ENCODE measurements at places on chromosomes 1 and 21.

- DNase-seq = no peak
Observed at GRCh38 chr1:2972879-2973575, 48.2 kb upstream of the ACTRT2 start.

GRCh38 chr1:206921772-206922265 is at the start of gene FCMR:
FCMR (minus strand) TSS chr1:206921941; CDS start chr1:206921854, 87 bp downstream.
- no peak for DNase-seq

DNA sequence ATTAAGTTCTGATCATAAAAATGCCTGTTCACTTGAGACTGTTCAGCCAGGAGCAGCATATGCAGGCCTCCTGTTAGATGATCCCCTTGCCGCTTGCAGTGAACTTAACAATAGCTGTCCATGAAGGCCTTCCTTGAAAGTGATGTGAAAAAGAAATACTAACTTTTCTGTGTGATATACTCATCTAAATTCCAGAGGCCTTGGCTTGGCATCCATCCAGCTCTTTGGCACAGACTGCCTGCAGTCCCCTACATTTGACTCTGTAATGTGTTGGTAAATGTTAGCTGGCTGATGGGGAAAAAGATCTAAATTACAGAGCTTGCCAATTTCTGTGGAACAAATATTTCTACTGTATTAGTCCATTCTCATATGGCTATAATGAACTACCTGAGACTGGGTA is 73.7 kb downstream of the KCNK2 start:
- no peak for DNase-seq

DNA sequence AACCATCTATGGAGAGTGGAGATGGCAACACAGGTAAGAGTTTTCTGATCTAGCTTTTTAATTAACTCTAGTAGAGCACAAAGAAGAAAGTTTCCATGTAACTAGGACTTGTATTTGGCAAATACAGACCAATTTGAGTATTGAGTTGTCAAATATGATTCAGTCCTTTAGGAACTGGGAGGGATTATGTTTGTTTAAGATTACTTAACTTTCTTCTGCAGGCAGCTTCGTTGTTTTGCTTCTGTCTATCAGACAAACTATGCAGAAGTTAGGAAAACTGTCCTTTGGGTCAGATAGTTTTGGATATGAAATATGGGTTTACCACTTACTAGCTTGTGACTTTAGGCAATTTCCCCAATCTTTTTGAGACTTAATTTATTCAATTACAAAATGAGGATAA is 111.8 kb downstream of the POU2F1 start:
- no peak for DNase-seq

GRCh38 chr1:232282498-232282897 is 347.4 kb downstream of the SIPA1L2 start:
- DNase-seq = no peak

- no peak for DNase-seq
Observed at GRCh38 chr1:162398999-162399580, 12.8 kb downstream of the SH2D1B start.

DNA sequence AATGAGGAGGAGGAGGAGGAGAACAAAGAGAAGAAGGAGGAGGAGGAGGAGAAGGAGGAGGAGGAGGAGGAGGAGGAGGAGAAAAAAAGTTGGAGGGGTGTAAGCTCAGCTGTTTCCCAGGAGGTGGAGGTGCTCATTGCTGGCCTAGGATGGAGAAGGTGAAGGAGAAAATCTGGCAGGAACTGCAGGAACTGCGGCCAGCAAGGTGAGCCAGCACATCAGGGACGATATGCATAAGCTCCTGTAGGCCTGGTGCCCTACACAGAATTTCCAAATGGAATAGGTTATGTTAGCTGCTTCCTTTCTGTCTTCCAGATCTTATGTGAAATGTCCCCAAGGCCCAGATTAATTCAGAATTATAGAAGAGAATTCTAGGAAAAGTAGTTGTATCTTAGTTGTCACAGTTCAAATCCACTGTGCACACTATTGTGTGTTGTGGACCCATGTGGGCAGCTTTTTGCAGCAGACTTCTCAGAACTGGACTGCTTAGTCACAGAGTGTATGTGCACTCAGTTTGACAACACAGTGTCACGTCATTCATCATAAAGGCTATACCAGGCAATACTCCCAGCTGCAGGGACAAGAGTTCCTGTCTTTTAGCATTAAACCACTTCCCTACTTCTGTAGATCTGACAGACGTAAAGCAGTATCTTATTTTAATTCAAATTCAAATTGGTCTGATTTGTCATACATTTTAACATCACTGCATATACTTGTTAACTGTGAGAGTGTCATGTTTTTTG is 303.7 kb downstream of the HLX start:
- DNase-seq = no peak

- no peak for DNase-seq
Observed at GRCh38 chr1:11967028-11967547, 13.2 kb upstream of the MFN2 start.

DNA sequence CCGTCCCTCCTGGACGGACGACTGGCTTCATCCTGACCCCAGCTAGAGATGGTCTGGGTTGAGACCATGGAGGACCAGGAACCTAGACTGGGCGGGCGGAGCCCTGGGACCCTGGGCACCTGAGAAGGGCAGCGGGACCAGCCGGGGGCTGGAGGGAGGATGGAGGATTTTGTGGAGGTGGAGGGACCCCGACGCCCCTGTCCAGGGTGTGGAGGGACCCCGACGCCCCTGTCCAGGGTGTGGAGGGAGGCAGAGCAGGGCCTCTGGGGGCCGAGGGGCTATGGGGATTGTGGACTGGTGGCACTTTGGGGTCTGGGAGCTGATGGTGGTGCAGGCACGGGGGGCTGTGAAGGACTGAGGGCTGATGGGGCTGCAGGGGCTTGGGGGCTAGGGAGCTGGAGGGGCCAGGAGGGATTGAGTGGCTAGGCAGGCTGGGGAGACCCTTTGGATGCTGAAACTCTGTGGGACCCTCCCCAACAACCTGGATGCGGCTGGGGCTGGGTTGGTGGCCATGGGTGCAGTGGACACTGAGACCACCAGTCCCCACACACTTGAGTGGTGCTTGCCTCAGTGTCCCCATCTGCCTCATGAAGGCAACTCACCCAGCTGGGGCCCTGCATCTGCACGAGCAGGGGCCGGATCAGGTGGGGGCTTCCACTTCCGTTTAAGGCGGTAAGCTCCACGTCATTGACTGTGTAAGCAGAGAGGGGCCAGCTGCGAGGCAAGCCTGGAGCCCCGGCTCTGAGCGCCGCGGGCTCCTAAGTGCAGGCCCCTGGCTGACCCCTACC is 7.4 kb downstream of the GJC2 start:
- no peak for DNase-seq

GRCh38 chr1:156553860-156554485 is 18.4 kb downstream of the IQGAP3 start:
- DNase-seq = no peak

DNA sequence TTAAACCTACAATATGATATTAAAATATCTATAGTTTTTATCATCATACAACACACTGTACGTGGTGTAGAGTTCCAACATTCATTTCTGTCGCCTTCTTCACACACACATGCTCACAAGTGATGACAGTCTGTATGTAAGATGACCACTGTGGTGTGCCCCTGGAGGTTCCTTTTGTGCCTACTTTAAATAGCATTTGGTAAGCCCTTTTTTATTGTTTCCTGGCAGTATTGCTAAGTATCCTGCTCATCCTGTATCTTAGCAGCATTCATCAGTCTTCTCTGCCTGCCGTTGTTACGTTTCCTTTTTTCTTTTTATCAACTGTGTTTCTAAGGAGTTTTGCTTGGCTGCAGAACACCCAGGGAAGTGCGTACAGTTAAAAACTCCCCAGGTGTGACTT is 231.4 kb downstream of the CHRM3 start:
- DNase-seq = no peak

DNA sequence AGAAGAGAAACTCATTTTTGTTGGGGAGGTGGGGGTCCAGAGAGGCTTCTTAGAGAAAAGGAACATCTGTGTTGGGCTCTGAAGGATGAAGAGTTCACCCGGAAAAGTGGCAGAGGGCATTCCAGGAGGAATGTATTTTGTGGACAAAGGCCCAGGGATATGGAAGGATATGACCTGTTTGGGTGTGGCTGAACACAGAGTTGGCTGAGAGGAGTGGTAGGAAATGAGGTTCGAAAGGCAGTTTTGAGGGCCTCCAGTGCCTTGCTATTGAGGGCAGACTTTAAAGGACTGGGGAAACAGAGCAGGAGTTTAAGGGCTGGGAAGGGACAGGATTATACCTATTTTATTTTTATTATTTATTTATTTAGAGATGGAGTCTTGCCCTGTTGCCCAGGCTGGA is 27.3 kb upstream of the WASF2 start:
- no peak for DNase-seq

DNA sequence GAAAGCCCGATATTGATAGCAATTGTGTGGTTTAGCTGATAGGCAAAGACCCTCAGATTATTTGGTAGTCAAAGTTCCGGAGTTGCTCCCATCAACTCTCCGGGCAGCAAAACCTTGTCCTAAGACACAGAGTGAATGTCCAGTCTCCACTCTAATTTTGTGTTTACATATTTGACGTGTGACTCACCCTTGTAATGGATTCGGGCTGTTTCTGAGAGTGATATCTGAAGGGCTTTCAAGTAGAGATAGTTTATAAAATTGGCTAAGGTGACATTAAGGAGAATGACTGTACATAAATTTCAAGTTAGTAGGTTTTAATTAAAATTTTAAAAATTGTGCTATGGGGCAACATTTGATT is 154.2 kb downstream of the CNIH3 start:
- DNase-seq = no peak

DNA sequence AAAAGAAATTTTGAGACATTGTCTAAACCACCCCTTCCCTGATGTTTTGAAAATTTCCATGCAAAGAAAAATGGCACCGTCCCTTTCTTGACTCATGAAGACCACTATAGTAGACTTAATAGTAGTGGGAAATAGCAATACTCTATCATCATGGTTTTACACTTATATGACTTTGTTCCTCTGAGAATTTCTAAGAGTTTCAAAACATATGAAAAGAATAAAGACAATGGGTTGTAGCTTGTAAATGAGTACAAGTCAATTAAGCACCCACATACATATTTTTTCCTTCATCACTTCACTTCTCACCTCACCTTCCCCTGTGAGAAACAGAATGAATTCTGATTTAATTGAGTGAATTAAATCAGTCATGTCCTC is 151.7 kb downstream of the LYPLAL1 start:
- no peak for DNase-seq

GRCh38 chr1:112061901-112062320 is 72.4 kb upstream of the KCND3 start:
- DNase-seq = no peak

GRCh38 chr1:213136190-213136917 is 85.3 kb downstream of the RPS6KC1 start:
- no peak for DNase-seq

- DNase-seq = no peak
Observed at GRCh38 chr1:229596925-229597699, 28.8 kb downstream of the TAF5L start.

- DNase-seq = peak; percentile 92
Observed at GRCh38 chr1:16440470-16441281, at the start of gene NECAP2. NECAP2 (plus strand) TSS chr1:16440724; CDS start chr1:16440762, 38 bp downstream.

DNA sequence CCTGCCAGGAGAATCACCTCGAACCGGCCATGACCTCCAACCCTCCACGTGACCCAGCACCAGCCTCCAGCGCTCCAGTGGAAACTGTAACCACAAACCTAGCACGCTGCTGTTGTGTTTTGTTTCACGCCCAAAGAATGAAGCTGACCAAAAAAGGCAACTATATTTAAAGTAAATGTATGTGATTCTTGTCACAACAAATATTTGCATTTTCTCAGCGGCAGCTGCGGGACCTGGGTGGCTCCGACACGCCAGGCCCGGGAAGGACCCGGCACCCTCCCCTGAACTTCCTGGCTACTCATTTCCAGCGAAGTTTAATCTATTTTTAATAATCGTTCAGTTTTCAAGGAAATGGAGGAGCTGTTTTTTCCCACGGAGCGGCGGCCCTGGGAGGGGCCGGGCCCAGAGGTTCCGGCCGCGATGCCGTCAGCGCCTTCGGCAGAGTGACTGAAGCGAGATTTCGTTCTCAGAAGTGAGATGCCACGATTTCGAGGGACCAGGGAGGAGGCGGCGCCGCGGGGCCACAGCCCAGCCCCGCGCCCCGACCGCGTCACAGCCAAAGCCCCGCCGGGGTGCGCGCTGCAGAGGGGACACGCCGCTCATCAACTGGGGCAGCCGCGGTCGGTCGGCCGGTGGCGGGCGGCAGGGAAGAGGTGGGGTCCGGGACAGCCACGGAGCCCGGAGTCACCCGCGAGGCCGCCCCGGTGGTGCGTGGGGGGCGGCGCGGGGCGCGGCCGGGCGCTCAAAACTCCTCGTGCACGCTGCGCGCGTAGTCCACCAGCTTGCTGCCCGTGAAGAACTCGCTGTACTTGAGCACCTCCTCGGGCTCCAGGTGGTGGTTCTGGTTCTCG is 3.0 kb upstream of the TNFRSF4 start:
- no peak for DNase-seq

DNA sequence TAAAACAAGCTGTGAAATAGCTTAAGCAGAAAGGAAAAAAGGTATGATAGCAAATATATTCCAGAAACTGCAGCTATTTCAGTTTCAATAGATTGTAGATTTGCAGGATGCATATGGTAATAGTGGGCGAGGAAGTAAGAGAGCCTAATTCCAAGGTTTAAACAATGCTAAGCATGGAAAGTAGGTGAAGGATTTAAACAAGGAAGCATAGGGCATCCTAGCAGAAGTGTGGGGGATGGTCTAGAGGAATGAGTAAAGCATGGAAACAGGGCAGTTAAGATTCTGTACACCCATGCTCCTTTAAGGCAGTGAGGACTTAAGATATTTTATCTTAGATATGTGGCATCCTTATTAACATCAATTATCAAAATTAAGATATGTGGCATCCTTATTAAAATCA is 2.6 kb downstream of the IVNS1ABP start:
- DNase-seq = no peak

- no peak for DNase-seq
Observed at GRCh38 chr1:204130981-204131892, 20.6 kb downstream of the ETNK2 start.

DNA sequence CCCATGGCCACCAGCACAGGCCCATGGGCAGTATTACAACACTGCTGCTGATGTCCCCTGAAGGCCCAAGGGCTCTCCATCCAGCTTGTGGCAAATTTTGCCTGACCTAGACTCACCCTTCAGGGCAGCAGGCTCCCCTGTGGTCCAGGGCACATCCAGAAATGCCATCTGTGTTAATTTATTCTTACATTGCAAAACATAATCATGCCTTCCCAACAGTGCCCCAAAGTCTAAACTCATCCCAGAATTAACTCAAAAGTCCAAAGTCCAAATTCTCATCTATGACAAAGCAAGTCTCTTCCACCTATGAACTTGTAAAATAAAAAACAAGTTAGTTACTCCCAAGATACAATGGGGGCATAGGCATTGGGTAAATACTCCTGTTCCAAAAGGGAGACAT is 13.3 kb downstream of the VN1R5 start:
- DNase-seq = no peak

DNA sequence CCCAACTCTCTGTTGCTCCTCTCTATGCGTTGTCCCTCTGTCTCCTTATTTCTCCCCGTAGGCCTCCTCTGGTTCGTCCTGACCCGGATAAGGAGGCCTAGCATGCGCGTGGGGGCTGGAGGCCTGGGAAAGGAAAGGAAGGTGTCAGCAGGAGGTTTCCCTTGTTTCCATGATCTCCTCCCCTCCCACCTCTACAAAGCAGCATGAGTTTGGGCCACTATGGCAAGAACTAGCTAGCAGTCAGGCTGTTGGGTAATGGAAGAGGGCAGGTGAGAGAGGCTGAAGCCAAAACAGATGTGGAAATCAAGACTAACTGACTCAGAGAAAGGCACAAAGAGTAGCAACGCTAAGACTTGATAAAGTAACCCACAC is 687 bp upstream of the SEMA6C start:
- DNase-seq = no peak
